Natural killer cell (primary cell): ENCODE measurements at places on chromosomes 1 and 21. TPM values are rescaled to one million over a fixed set of nuclear protein-coding genes. Genes with fewer than 3 reads are reported as not detected.
A peak's percentile ranks its signal among the peaks of the same experiment; 100 is the strongest.

DNA sequence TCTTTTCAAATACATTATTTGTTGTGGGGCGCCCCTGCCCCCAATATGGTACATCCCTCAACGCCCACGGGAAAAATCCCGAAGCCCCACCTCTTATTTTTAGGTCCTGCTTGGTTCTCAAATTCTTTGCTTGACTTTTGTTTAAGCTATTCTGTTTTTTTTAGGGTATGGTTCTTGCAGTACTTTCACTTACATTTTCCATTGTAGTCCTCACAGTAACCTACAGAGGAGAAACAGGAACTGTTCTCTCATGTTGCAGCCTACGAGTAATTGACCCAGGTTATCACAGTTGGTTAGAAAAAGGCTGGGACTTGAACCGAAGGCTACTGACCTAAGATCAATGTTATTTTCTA, 697 bp upstream of the C21orf91 start:
- DNase-seq, result no peak
- H3K27me3 ChIP-seq, result no peaks in the 10 kb centered on the region
- H3K27ac ChIP-seq, result peak overlapping the region; percentile 91

The DFFB gene
- 27.8 TPM for total RNA-seq

The PTCH2 gene
- 1.8 TPM for total RNA-seq

The LCE1E gene
- total RNA-seq, result not detected
